EH (cell line): ENCODE measurements at places on chromosomes 11 and 22.

DNA sequence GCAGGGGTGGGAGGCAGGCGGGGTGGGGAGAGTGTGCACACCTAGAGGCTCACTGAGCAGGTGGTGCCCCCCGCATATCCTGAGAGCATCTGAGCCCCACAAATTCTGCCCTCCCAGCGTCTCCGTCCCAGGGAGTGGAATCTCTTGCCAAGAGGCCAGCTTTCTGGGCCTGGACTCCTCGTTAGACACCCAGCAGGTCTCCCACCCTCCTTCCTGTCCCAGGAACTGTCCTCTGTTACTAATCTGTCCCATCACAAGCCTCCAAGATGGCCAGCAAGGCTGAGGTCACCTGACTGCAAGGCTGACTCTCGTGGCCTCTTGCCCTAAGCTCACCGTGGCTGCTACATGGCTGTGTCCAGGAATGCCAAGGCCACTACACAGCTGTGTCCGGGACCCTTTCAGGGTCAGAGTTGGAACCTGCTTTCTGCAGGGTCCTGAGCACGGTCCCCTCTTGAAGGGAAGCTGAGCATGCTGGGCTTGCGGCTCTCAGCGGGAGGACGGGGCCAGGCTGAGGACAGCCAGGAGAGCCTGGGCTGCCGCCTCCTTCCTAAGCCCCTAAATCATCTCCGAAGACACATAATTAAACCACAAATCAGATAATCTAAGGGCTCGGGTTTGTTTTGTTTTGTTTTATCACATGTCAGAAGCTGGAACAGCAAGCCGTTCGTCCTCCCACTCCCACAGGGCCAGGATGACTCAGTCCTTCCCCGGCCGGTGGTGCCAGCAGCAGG is 1327.3 kb downstream of the TBC1D22A start:
- no peak for DNase-seq

- peak; percentile 28 for DNase-seq
Measured at GRCh38 chr11:13140028-13140870, 131.1 kb downstream of the RASSF10 start.

DNA sequence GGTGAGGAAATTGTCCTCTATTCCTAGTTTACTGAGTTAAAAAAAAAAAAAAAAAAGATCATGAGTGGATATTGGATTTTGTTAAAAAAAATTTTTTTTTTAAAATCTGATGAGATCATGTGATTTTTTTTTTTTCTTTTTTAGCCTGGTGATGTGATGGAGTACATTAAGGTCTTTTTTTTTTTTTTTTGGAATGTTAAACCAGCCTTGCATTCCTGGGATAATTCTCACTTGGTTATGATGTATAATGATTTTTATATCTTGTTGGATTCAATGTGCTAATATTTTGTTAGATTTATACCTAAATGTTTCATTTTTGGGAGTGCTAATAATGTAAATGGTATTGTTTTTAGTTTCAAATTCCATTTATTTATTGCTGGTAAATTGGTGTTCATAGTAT is 43.3 kb downstream of the DDX10 start:
- DNase-seq = no peak

- no peak for DNase-seq
Measured at GRCh38 chr11:70433966-70434812, 35.9 kb downstream of the CTTN start.

- no peak for DNase-seq
Measured at GRCh38 chr22:33957086-33957485, 36.8 kb upstream of the LARGE1 start.

DNA sequence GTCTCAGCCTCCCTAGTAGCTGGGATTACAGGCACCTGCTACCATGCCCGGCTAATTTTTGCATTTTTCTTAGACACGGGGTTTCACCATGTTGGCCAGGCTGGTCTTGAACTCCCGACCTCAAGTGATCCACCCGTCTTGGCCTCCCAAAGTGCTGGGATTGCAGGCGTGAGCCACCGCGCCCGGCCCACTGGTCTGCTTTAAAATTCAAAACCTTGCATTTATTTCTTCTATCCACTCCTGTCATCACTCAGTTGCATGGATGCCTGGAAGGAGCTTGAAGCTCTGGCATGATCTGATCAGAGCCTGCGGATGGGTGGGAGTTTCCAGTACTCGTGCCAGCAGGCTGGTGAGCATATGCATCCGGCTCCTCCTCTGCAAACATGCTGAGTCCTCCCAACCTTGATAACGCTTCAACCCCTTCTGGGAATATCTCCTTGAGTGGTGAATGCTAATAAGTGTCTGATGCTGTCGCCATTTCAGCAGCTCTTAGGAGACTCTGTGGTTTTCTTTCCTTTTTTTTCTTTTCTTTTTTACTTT is 39.6 kb downstream of the UBASH3B start:
- no peak for DNase-seq

DNA sequence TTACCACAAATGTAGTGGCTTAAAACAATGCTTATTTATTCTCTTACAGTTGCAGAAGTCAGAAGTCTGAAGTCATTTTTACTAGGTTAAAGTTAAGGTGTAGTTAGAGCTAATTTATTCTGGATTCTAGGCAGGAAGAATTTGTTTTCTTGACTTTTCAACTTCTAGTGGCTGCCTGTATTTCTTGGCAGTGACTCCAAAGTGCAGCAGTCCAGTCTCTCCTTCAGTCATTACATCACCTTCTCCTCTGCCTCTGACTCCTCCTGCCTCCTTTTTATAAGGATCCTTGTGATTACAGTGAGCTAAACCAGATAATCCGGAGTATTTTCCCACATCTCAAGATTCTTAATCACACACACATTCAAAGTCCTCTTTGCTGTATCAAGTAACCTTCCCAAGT is 581.4 kb downstream of the KCNA4 start:
- DNase-seq = peak; percentile 3

DNA sequence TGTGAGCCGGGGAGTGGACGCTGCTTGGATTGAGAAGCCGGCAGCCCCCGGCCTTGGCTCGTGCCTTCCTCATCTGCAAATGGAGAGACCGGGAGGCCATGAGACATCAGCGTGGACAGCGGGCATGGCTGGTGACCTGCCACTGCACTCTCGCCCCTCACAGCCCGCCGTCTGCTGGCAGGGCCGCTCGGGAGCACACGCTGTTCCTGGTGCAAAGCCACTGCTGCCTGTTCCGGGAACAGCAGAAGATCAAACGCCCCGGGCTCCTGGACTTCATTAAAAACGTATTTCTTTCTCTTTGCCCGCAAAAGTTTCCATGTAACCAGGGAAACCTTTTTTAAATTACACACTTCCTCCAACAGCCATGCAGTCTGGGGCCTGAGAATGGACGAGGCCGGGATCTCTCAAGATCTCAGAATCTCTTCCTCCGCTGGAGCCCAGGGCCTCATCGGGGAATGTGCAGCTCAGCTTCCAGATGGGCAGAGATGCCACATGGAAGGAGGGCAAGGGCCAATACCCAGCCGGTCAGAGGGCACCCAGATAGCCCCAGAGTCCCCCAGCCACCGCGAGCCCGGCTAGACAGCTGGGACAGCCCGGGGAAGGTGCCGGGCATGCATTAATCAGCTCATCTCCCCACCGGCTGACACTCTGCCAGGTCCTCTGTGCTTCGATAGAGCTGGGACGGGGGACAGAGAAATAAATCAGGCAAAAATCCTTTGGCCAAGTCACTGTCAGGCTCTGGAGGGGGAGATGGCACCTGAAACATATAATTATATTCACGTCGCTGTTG is 62.8 kb upstream of the PRR5 start:
- DNase-seq = peak; percentile 57

DNA sequence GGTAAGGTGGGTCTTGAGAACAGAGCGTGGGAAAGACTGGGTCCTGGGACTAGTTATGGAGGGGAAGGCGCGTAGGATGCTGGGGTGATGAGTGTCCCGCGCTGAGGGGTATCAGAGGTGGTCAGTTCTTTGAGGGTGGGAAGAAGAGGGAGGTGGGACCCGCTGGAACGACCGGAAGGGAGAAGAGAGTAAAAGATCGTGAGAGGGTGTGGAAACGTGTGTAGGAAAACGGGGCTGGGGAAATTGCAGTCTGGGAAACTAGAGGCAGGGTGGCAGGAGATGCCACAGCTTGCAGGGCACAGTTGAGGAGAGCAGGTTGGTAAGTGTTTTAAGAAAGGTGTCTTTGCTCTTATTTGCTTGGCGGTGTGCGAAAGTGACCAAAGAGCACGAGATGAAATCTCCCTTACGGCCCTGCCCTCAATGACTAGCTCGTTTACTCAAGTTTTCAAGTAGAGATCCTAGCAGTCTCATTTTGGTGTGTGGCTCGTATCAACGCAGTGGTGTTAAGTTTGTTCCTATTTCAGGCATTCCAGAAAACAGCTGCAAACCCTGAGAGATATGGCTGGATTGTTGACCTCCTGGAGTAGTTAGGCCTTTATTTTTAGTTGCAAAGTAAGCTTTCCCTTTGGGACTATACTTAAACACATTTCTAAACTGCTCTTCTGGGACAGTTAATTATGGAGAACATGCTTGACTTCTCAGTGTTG is 615 bp downstream of the STT3A start:
- peak; percentile 66 for DNase-seq

GRCh38 chr11:5603326-5603725 is 6.9 kb downstream of the TRIM6 start:
- DNase-seq = no peak

DNA sequence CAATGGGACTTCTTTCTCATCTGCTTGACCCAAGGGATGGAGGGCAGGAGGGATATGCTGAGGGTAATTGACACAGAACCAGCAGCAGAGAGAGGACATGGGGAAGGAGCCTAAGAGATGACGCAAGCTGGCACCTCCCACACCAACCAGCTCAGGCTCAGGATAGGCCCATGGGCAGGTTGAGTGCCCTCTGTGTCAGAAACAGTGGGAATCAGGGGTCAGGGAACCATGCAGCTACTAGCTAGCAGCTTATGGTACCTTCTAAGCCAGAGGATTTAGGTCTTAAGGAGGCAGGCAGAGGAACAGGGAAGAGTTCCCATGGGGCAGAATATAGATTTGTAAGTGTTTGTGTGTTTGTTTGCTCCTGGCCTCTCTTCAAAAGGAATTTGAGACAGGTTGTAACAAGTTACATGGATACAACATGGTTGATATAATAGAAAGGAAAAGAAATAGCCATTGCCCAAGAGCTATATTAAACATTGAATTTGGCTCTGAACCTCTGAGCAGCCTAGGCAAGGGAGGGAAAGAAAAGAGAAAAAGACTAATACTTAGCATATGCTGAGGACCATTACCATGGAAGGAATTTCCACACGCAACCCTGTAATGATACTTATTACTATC is 39.9 kb upstream of the NAV2 start:
- DNase-seq = no peak

GRCh38 chr11:9639099-9639498 is 24.8 kb upstream of the SWAP70 start:
- DNase-seq = no peak

DNA sequence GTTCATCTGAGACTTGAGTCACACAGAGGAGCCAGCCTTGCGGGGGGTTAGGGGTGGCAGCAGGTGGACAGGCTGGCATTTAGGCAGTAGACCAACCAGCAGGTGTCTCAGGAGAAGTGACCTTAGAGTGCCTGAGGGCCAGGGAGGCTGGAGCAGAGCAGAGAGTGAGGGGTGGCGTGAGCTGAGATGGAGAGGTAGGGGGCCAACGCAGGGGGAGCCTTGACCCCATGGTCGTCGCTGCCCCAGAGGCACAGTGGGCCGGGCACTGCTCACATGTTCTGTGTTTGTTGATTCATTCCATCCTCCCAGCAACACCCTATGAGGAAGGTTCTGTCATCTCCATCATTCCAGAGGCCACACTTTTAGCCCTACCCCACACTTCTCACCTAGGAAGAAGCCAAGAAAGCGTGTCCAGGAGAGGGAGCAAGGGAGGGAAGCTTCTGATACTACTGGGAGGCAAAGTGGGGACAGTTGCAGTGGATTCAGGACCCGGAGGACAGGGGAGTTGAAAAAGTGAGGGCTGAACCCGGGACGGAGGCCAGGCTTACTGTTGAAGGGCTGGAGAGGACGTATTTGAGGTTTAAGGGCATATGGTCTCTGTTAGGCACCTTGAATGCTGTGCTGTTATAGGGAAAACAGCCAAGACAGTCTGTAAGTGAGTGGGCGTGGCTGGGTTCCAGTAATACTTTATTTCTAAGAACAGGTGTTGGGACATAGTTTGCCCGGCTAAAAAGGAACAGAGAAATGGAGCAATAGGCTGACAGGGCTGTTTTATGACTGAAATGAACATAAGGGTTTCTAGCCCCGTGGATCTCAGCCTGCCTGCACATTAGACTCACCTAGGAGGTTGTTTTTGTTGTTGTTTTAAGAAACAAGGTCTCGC is 7.3 kb downstream of the SART1 start:
- DNase-seq = no peak

DNA sequence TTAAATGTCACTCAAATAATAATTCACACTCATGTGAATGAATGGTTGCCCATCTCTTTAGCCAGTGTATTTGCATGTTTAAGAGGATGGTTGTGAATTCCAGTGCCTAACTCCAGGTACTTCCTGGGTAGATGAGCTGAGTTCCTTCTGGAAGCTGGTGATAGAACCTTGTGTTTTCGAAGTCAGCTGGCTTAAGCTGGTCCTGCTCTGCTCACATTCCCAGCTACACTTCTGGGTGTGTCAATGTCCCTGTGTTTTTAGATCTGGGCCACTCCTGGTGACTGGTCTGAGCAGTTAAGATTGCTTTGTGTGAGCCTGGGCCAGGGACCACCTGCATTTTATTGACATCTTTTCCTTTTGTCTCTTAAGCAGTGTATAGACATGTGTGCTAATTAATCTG is 10.6 kb downstream of the TEAD1 start:
- DNase-seq = peak; percentile 23

- no peak for DNase-seq
Measured at GRCh38 chr11:87081358-87081757, 43.6 kb downstream of the TMEM135 start.

- DNase-seq = peak; percentile 35
Measured at GRCh38 chr22:32775957-32776356, 25.5 kb upstream of the TIMP3 start.

DNA sequence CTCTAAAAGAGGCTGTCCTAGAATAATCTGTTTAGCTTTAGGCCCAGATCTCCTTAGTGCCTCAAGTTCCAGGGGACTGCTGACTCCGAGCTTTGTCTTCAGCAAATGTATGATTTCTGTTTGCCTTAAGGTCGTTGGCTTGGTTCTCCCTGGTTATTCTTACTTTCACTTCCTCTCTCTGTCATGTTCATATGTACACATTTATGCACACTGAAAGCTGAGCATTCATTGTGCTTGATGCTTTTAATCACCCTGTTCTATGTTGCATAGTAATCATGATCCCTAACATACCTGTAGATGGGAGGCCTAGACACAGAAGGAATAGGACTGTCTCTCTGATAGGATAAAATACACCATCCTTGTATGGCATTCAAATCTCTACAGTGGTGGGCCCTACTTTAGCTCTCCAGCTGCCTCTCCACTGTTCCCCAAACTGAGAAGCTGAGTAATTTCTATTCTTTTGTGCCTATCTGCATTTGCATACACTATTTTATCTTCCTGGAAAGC is 7.2 kb downstream of the PPFIBP2 start:
- no peak for DNase-seq

DNA sequence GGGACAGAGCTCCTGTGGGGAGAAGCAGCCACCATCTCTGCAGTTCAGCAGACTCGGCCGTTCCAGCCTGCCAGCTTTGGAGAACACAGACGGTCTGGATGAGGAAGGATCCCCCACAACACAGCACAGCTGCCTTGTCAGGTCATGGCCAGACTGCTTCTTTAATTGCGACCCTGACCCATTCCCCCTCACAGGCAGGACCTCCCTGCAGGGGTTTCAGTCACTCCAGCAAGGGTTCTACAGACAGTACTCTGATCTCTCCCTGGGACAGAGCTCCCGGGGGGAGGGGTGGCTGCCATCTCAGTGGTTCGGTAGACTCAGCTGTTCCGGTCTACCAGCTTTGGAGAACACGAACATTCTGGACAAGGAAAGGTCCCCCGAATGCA is 173.5 kb downstream of the TTC28 start:
- no peak for DNase-seq
